ENCODE measurements at places on chromosomes 11 and 22. TPM values are rescaled to one million over a fixed set of nuclear protein-coding genes. Genes with fewer than 3 reads are reported as not detected.

The MMP10 gene
- 1.2 TPM for total RNA-seq

The ROBO4 gene
- 181 TPM for total RNA-seq

The TRPT1 gene
- total RNA-seq, result 19.5 TPM

The SLC22A12 gene
- total RNA-seq, result not detected

The SIAE gene
- total RNA-seq, result 13.8 TPM

The OVOL1 gene
- total RNA-seq, result not detected

Data from dermis lymphatic vessel endothelial cell (primary cell).